ENCODE measurements at places on chromosomes 4 and X.

GRCh38 chrX:154033848-154034247 is 14.1 kb upstream of the IRAK1 start:
- DNase-seq, result no peak

- DNase-seq, result no peak
These were observed 138.3 kb downstream of the CRLF2 start for GRCh38 chrX:1074172-1074571.

- peak; percentile 5 for DNase-seq
These were observed 669 bp downstream of the IRF2 start for GRCh38 chr4:184473499-184474262.

DNA sequence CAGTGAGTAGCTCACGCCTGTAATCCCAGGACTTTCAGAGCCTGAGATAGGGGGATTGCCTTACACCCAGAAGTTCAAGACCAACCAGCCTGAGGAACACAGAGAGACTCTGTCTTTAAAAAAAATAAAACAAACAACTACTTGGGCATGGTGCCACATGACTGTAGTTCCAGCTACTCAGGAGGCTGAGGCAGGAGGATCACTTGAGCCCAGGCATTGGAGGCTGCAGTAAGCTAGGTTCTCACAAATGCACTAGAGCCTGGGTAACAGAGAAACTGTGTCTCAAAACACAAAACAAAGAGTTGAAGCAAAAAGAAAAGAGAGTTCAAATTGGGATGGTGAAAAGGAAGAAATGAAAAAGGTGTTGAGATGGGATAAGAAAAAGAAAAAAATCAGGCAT is 10.8 kb downstream of the CAMK2D start:
- no peak for DNase-seq

- DNase-seq, result no peak
These were observed 70.9 kb upstream of the FAT4 start for GRCh38 chr4:125243789-125244397.

GRCh38 chr4:3500111-3500510 is 32.1 kb downstream of the LRPAP1 start:
- no peak for DNase-seq

Measured in SK-N-DZ (cell line).